ENCODE measurements at places on chromosomes 2 and 18.

DNA sequence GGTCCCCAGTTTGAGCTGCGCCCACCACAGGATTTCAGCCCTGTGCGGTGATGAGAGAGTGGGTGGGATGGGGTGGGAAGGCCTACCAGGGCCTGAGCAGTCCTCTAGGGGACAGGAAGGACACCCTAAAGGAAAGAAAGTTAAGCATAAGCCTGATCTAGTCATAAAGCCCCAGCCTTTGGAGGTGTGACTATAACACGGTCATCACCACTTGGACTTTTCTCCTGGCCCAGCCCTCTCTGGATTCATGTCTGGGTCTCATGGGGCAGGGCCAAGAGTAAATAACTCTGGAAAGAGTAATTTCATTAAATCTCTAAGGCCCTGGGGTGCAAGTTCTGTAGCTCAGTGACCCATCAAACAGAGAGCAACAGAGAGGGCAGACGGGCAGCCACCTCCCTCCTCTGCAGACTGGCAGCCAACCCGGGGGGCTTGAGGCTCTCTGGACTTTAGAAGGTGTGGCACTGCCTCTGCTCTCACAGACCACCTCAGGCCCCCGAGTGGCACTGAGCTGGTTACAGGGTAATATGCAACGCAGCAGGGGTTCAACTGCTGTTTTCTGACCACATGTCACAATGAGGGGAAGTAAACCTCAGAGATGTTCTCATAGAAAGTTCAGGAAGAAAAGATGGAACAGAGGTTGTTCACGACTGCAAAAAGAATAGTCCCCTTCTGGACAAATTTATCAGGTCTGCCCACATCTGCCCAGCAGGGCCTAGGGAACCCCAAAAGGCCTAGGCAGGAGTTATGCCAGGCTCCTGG lies 41.5 kb downstream of the TGFA start:
- no peak for DNase-seq

DNA sequence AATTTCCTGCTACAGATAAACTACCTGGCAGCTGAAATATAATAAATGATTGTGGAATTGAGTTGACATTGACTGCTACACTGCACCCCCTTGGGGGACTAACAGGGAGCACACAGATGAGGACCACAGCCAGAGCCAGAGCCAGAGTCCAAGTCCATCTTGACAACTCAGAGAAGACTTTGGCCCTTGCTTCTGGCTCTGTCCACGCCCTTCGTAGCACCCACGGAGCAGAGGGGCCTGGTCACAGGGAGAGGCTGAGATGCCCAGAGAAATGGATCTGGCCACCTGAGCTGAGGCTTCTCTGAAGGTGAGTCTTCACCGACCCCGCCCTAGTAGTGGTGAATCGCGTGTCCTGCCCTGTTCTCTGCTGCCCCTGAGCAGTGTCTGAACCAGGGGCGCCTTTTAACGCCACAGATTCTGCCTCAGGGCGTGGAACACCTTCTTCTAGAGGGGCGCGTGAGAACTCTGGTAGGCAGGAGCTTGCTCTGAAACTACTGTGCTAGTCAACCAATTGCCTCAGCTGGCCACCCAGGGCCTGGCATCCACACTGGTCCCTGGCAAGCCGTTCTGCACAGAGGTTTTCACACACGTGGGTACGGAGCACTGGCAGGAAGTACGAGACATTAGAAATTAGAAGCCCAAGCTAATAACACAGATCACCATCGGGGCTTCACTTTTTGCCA lies 35.7 kb upstream of the MAT2A start:
- no peak for DNase-seq

DNA sequence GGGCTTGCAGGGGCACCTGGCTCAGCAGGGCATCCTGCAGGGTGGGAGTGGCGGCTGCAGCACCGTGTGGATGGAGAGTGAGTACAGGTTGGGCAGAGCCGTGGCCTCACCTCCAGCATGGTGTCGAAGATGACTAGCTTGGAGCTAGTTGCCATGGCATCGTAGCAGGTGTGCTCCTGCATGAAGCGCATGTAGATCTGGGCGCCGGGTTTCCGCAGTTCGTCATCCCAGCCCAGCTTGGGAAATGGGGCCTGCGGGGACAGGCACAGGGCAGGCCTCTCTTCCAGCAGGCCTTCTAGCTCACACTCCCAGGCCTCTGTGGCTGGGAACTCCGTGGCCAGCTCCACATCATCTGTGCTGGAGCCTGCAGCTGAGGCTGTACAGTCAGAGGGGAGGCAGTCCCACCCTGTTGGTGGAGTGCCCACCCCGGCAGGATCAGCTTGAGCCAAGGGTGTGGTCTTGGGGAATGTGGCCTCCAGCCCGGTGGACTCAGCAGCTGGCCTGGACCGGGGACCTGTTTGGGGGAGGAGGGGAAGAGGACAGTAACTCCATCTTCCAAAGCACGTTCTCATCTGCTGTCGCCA lies 1.6 kb downstream of the PRKAG3 start:
- DNase-seq, result no peak

- DNase-seq, result no peak
Measured at GRCh38 chr2:38105922-38106321, 30.0 kb upstream of the CYP1B1 start.

GRCh38 chr18:38047820-38048219 lies 482.2 kb upstream of the CELF4 start:
- no peak for DNase-seq

DNA sequence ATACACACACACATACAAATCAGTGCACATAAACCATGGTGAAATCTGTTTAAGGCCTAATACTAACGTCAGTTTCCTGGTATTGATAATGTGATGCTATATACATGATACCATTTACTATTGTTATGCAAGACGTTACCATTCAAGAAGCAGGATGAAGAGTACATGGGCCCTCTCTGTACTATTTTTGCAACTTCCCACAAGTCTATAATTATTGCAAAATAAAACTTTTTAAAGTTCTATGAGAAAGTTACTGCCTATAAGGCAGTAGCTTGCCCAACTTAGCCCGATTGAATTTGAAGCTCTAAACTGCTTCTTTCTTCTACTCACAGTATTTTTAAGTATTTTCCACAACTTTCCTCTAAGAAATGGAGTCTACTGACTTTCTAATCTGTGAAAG lies 74.0 kb downstream of the BCL2 start:
- no peak for DNase-seq

- no peak for DNase-seq
Measured at GRCh38 chr2:207251022-207251421, 85.3 kb upstream of the KLF7 start.

GRCh38 chr2:219104107-219105035 lies 43.6 kb upstream of the IHH start:
- no peak for DNase-seq

- DNase-seq, result no peak
Measured at GRCh38 chr18:21703241-21703820, 1.2 kb downstream of the ABHD3 start.

DNA sequence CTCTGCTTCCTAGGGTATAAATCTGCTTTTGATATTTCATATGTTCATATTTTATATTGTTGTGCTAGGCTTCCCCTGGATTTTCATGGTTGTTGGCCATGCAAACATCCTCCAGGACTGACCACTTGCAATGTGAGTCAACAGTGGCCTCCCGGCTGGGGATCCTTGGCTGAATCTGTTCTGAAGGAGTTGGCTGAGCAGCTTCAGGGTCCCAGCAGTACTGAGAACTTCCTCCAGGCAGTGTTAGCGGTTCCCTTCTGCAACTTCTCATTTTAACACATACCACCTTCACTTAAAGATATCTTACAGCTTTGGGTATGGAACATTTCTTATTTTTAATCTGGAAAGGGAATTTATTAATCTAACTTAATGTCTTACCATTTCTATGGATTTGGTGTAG lies 122.1 kb downstream of the DTNB start:
- no peak for DNase-seq

- DNase-seq, result no peak
Measured at GRCh38 chr2:222713002-222713401, 41.5 kb downstream of the MOGAT1 start.

DNA sequence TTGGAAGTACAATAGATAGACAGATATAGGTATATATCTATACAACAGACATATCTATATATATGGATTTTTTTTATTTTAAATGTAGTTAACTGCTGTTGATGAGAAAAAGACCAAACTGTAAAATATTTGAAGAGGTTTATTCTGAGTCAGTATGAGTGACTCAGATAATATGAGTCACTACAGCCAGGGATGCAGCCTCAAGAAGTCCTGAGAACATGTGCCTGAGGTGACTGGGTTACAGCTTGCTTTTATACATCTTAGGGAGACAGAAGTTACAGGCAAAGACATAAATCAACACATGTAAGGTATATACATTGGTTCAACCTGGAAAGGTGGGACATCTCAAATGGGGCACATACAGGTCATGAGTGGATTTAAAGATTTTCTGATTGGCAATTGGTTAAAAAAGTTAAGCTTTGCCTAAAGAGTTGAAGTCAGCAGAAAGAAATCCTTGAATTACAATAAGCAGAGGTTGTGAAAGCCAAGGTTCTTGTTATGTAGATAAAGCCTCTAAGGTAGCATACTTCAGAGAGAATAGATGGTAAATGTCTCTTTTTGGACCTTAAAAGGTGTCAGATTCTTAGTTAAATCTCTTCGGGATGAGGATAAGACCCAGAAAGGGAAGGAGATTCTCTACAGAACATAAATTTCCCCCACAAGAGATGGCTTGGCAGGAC lies 149.9 kb downstream of the RBM43 start:
- no peak for DNase-seq

GRCh38 chr2:44964752-44965236 lies 23.3 kb downstream of the SIX3 start:
- DNase-seq, result no peak

- DNase-seq, result no peak
Measured at GRCh38 chr2:240629968-240630770, 4.9 kb downstream of the GPR35 start.

- DNase-seq, result peak; percentile 79
Measured at GRCh38 chr2:197310271-197310985, at the start of gene ANKRD44. TSS of gene ANKRD44 (minus strand) at chr2:197310780. CDS start at chr2:197310604, 176 bp downstream.

- DNase-seq, result no peak
Measured at GRCh38 chr2:98857001-98857400, 79.0 kb downstream of the CRACDL start.

DNA sequence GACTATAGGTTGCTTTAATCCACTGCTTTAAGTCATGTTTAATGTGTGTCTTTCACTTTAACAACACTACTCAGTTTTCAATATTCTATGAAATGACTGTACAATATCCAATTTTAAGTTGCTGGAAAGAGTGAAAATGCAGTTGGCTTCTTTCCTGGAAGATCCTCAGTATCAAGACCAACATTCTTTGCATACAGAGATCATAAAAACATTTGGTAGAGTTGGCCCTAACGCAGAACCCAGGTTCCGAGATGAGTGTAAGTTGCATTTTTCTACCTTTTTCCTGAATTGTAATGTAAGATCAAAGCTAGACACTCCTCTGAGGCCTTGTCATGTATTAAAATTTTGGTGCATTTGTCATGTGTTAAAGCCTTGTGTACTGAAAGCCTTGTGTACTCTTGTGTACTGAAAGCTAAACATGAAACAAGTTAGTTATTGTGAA lies 42.9 kb upstream of the TNFRSF11A start:
- DNase-seq, result no peak

GRCh38 chr2:134217924-134218323 lies 35.9 kb upstream of the MGAT5 start:
- no peak for DNase-seq

DNA sequence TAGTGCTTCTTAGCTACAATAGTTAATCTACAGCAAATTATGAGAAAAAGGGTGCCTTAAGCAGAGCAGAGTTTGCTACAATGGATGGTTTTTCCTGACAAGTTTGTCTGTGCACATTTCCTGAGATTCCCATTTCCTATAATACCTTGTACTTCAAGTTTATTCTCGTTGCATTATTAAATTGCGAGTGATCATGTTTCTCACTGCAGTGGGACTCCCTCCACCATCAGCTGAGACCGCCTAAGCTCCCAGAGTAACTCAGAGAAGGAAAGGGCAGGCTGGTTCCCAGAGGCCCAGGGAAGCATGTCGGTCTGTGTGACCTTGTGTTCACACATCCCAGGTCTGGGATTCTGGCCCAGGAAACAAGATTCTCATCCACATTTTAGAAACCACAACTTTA lies 162.1 kb downstream of the ARL4C start:
- DNase-seq, result no peak

- DNase-seq, result no peak
Measured at GRCh38 chr18:9992973-9993520, 79.2 kb downstream of the VAPA start.

DNA sequence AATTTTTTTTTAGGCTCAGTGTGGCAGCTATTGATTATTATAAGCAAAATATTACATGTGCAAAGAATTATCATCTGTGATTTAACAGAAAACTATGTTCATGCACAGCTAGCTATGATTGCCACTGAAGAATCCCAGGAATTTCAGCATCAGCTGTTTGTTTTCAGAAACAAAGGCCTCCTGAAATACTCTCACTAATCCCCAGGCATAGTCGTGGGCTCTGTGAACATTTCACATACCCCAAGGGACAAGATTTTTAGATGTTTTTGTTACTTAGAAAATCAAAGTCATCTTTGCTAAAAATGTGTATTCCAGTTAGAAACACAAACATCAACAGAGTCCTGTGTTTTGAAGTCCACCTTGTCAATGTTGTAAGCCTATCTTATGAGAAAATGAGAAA lies 156.1 kb downstream of the MYO1B start:
- no peak for DNase-seq

DNA sequence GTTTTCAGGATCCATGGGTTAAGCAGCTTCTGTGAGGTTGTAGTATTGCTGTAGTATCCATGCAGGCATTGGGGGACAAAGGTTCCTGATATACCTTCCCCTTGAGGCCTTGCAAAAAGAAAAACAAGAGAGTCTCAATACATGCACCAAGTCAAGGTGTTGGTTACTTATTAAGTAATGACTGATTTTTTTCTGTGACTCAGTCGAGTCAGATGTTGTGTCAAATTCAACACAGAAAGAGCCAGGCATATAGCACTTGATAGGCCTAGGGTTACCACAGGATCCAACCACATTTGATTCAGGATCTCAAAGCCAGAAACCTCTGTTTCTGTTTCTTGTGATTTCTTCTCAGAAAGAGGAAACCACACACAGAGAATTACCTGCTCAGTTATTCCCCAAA lies 24.9 kb upstream of the CD8A start:
- DNase-seq, result no peak

DNA sequence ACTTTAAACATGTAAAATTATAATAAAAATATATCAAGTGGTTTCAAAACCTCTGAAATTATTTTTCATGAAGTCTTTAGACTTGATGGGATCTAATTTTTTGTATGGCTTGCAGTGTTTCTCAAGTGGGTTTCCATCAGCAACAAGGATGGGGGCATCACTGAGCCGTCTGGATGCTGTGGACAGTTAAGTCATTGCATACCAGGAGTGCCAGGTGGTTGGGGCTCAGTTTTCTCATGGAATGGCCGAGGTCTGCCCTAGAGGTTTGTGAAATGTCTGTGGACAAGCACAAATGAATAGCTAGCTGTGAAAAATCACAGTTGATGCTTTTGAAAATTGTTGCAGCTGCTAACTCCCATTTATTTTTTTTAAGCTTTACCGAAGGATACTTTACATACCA lies 1.7 kb downstream of the PRELID3A start:
- DNase-seq, result no peak

- no peak for DNase-seq
Measured at GRCh38 chr18:35861367-35862118, 110.9 kb upstream of the RMP24 start.
